ENCODE measurements at places on chromosomes 2 and 18.
A peak's percentile ranks its signal among the peaks of the same experiment; 100 is the strongest.

GRCh38 chr18:21826196-21826595 lies 85.6 kb downstream of the MIB1 start:
- no peak for DNase-seq

DNA sequence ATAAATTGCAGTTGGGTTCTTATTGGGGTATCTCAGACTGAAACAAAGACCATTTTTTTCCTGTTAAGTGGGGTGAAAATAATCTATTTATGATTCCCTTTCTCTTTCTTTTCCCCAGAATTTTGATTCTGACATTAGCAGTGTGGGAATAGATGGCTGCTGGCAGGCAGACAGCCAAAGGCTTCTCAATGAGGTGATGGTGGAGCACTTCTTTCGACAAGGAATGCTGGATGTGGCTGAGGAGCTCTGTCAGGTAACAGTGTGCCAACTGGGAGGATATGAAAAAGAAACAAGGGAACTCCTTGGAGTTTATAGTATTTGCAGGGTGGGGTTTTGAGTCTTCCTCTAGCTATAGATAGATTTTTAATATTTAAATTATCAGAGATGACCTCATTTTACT lies 31.7 kb downstream of the RMND5A start:
- DNase-seq, result no peak

- DNase-seq, result no peak
These were observed 804.3 kb downstream of the KCNJ3 start for GRCh38 chr2:155502766-155503165.

- DNase-seq, result peak; percentile 72
These were observed 69.3 kb upstream of the BZW1 start for GRCh38 chr2:200742426-200742825.

DNA sequence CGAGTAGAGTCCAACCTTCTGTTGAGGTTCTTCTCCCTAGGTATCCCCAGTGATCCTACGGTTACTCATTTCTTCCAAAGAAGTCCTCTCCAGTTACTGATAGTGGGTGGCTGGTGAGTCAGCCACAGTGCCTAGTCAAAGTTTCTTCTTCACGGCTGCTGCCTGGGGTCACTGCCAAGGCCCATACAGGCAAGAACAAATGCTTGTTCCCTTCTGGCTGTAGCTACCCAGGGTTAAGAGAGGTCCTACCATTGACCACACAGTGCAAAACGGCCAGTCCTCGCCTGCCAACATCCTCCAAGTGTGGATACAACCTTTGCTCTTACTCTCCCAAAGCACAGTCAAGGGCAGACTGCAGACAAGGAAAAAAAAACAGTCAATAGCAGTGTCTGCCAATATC lies 2.9 kb upstream of the PTPN4 start:
- DNase-seq, result peak; percentile 67

- DNase-seq, result no peak
These were observed 112.3 kb upstream of the UXS1 start for GRCh38 chr2:106306387-106306786.

DNA sequence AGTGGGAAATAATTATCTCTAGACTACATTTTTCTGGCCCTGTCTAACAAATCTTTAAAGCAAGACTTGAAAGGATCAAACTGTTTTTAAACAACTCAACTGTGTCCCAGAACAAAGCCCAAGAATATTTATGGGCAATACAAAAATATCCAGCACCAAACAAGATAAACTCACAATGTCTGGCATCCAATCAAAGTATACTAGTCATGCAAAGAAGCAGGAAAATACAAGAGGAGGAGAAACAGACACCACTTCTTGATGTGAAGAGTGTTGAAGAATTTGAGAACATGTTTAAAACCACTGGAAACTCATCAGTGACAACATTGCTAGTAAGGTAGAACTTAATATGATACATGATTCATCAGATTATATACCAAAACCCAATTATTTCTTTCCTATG lies 66.1 kb upstream of the CDC42EP3 start:
- DNase-seq, result no peak

DNA sequence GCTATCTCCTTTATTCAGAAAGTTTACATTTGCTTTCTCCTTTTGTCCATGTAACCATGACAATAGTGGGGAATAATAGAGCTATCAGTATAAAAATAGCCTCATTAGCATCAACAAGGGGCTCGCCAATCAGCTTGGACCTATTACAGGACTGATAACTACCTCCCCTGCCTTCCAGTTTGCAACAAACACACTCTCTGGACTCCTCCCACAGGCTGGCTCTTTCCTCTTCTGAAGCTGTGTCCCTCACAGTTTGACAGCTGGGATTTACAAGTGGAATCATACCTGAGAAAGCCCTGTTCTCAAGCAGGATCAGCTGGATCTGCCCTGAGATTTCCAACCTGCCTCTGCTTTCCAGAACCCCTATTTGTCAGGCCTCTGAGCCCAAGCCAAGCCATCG lies 162.5 kb downstream of the GRB14 start:
- no peak for DNase-seq

DNA sequence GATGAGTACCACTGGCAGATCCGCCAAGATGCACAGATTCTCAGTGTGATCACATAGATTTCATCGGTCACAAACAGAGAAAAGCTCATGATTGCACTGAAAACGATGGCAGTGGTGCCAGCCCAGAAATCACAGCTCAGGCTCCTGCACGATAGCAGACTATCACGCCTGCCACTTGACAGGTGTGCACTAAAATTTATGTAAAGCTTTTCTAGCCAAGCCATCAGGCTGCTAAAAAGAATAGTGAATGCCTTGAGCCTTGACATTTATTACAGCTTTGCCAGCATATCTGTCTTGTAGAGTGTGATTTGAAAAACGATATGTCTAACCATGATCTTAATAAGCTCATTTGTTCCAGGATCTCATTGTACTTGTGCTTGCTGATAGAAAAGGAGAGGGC lies 409.5 kb upstream of the CWC22 start:
- DNase-seq, result no peak

- no peak for DNase-seq
These were observed 141.1 kb downstream of the HDAC4 start for GRCh38 chr2:239259603-239260298.

- DNase-seq, result no peak
These were observed 34.4 kb upstream of the FZD7 start for GRCh38 chr2:201999279-201999678.

- no peak for DNase-seq
These were observed 253.8 kb downstream of the TNS1 start for GRCh38 chr2:217749008-217749407.

DNA sequence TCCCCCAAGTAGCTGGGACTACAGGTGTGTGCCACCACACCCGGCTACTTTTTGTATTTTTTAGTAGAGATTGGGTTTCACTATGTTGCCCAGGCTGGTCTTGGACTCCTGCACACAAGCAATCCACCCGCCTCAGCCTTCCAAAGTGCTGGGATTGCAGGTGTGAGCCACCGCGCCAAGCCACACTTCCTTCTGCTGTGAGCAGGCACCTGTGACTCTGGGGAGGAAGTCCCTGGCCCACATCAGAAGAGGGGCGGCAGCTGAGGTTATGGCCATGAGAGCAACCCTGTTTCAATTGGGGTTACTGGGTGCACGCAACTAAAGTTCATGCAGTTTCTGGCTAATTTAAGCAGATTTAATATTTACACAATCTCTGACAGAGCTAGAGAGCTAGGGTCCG lies 91.0 kb downstream of the PLB1 start:
- no peak for DNase-seq

GRCh38 chr2:206202446-206202845 lies 42.8 kb downstream of the EEF1B2 start:
- DNase-seq, result no peak

- DNase-seq, result no peak
These were observed 70.1 kb downstream of the BCL11A start for GRCh38 chr2:60483401-60483800.

GRCh38 chr2:238379096-238379810 lies 47.5 kb upstream of the ASB1 start:
- no peak for DNase-seq

- DNase-seq, result no peak
These were observed 64.4 kb downstream of the MARCO start for GRCh38 chr2:119006441-119006840.

DNA sequence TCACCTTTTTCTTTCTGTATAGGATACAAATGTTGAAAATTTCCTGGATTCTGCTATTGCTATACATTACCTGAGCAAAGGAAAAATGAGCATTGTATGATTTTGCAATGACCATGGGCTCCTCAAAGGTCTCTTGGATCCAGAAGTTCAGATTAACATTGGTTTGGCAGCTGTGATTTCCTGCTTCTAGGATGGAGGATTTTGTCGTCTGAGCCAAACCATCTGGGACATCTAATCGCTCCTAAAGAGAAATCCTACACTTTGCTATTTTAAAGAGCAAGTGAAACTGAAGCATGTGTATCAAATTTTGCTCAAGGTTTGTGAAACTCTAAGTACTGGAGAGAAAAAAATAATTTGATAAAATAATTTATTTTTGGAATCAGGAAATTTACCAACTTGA lies 115.1 kb upstream of the ST6GAL2 start:
- no peak for DNase-seq

DNA sequence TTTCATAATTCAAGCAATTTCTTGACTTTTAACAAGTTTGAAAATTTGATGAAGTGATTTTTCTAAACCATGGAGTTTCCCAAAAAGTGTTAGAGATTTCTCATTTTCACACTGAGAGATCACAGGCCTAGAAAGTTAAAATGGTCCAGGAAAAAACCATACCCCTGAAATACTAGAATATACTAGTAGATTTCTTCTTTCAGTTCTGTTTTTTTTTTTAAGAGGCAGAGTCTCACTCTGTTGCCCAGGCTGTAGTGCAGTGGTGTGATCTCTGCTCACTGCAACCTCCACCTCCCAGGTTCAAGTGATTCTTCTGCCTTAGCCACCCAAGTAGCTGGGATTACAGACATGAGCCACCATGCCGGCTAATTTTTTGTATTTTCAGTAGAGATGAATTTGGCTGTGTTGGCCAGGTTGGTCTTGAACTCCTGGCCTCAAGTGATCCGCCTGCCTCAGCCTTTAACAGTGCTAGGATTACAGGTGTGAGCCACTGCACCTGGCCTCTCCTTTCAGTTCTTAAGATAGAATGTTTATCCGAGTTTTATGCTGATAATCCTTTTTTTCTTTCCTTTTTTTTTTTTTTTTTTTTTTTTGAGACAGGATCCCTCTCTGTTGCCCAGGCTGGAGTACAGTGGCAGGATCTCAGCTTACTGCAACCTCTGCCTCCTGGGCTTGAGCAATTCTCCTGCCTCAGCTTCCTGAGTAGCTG lies 14.4 kb downstream of the MTHFD2 start:
- no peak for DNase-seq

- DNase-seq, result no peak
These were observed 11.8 kb upstream of the KCMF1 start for GRCh38 chr2:84959095-84959565.

DNA sequence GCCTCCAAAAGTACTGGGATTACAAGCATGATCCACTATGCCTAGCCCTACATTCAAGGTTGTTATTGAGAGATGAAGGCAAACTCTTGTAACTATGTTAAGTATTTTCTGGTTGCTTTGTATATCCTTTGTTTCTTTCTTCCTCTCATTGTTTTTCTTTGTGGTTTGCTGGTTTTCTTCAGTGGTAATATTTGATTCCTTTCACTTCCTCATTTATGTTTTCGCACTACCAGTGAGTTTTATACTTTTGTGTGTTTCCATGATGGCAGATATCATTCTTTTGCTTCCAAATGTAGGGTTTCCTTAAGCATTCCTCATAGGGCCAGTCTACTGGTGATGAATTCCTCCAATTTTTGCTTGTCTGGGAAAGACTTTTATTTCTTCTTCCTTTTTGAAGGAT lies 90.2 kb downstream of the NCK2 start:
- no peak for DNase-seq

Measured in tibial nerve (tissue), 4 donors.